Kidney epithelial cell (primary cell): ENCODE measurements at places on chromosomes 6 and 20. TPM values are rescaled to one million over a fixed set of nuclear protein-coding genes. Genes with fewer than 3 reads are reported as not detected.

DNA sequence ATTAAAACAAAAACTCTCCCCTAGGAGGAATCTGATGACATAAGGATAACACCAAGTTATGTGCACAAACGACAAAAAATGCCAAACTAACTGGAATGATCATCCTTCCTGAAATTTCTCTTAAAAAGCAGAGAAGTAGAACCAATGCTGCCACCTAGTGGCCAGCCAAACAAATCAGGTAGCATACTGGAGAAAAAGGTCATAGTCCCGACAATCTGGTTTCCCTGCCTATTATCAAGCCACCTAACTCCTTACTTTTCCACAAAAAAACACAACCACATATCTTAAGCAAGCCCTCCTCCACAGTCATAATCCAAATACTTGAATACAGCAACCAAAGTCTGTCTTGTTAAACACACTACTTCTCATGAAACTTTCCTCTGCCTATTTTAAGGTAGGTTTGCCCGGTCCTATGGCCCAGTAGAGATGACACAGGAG, 5.3 kb downstream of the OARD1 start:
- peak; percentile 54 for DNase-seq

DNA sequence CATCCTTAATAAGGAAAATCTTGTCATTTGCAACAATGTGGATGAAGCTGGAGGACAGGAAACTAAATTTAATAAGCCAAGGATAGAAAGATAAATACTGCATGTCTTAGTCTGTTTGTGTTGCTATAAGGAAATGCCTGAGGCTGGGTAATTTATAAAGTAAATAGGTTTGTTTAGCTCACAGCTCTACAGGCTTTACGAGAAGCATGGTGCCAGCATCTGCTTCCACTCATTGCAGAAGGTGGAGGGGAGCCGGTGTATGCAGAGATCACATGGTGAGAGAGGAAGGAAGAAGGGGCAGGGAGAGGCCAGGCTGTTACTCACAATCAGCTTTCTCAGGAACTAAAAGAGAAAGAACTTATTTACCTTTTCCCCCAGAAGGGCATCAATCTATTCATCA, 118.9 kb upstream of the SMLR1 start:
- DNase-seq: no peak

- no peak for DNase-seq
Observed at GRCh38 chr20:460707-461106, 1.6 kb downstream of the TBC1D20 start.

GRCh38 chr20:60040471-60041162, 82.4 kb downstream of the CDH26 start:
- no peak for DNase-seq

- peak; percentile 55 for DNase-seq
Observed at GRCh38 chr6:73585566-73586415, 65.0 kb upstream of the EEF1A1 start.

DNA sequence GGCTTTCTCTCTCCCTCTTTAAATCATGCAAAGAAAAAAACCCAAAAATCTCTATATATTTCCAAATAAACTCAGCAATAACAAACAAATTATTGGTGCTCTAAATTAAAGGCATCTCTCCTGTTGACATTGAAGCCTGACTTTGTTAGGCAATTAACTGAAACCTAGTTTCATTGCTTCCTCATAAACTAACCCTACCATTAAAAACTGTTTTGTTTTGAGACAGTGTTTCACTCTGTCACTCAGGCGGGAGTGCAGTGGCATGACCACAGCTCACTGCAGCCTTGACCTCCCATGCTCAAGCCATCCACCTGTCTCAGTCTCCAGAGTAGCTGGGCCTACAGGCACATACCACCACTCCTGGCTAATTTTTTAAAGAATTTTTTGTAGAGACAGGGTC, 34.9 kb downstream of the PIGU start:
- no peak for DNase-seq

DNA sequence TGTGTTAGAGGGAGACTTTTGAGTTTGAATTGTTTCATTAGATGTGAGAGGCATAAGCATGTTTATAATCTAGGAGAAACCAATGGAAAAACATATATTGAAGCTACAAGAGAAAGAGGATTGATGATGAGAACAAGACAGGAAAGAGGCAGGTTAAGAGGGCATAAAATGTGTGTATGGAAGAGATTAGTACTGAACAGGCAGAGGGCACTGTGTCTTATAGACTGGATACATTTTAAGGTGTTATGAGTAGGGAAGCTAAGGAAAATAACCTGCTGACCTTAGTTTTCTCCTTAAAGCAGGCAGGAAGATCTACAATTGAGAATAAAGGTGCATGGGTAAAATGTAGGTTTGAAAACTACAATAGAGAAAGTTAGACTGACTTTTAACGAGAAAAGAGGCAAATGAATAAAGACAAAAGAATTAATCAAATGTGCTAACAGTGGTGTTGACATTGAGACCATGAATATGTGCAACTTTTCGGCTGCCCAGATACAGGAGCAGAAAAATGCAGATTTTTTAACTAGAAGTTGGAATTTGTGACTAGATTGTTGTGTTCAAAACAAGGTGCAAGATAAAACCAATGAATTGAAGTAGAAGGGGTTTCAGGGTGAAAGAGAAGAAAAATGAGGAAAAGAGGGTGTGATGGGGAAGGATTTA, 846.3 kb downstream of the HACE1 start:
- DNase-seq: no peak

DNA sequence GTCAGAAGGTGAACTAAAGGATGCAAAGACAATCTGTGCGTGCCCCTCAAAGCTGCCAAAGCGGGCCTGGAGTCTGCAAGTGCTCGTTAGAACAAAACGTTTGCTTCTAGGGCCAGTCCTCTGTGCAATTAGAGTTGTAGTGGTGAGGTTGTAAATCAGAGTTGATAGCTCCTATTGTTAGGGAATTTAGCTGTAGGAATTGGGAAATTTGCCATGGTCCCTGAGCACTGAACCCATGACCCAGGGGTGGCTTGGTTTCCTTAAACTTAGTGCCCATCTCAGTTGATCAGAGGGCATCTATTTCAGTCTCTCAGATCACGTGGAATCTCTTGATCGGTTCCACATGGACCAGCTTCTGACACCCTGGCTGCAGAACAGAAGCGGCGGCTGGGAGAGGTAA, 18.8 kb upstream of the RPS6KA2 start:
- no peak for DNase-seq

DNA sequence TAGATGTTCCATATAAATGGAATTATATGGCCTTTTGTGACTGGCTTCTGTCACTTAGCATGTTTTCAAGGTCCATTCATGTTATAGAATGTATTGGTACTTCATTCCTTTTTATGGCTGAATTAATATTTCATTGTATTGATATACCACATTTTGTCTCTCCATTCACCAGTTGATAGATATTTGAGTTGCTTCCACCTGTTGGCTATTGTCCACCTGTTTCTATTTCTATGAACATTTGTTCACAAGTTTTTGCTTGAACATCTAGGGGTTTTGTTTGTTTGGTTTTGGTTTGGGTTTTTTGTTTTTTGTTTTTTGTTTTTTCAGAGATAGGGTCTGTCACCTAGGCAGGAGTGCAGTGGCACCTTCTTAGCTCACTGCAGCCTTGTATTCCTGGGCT, 23.2 kb downstream of the WFDC3 start:
- DNase-seq: no peak

GRCh38 chr6:151289399-151290007, 49.7 kb downstream of the AKAP12 start:
- no peak for DNase-seq

GRCh38 chr6:134177236-134177635, 124.8 kb upstream of the SLC2A12 start:
- DNase-seq: no peak

- DNase-seq: no peak
Observed at GRCh38 chr20:18625907-18626655, 38.2 kb downstream of the DTD1 start.

DNA sequence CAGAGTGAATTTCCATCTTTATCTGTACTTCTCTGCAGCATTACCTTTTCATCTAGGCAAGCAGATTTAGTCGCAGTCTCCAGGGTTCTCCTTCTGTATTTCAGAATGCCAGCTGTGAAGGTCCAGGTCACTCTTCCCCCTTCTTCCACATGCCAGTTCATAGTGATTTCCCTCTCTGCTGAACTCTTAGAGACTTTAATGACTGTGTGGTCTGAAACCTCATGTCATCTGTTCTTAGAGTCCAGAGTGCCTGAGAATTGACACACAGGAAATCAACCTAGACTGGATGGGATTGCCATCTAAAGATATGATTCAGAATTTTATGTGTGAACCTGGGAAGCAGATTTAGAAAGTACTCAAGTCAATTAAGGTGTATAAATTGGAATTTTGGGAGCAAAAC, 248.1 kb downstream of the TPBG start:
- DNase-seq: no peak

- DNase-seq: no peak
Observed at GRCh38 chr6:149319422-149319821, 1.9 kb downstream of the TAB2 start.

Gene FERMT1
- total RNA-seq: 21.9 and 22.1 TPM in 2 replicates

Gene YIPF3
- total RNA-seq: 149 and 153 TPM in 2 replicates

Gene DDAH2
- total RNA-seq: 91.5 and 106 TPM in 2 replicates

Gene ETV7
- total RNA-seq: 6.8 and 8.4 TPM in 2 replicates

Gene MUCL3
- total RNA-seq: not detected in 2 replicates

Gene MAP3K7
- total RNA-seq: 22.6 and 26.5 TPM in 2 replicates

Gene RNASET2
- total RNA-seq: 113 and 139 TPM in 2 replicates

Gene TSBP1
- total RNA-seq: not detected in 2 replicates

Gene JPH2
- 2.4 and 3.0 TPM in 2 replicates for total RNA-seq
